ENCODE measurements at places on chromosomes 5 and 9.
A peak's percentile ranks its signal among the peaks of the same experiment; 100 is the strongest.

- DNase-seq, result no peak
Observed at GRCh38 chr9:21995006-21995665, 545 bp downstream of the CDKN2B-AS1 start.

DNA sequence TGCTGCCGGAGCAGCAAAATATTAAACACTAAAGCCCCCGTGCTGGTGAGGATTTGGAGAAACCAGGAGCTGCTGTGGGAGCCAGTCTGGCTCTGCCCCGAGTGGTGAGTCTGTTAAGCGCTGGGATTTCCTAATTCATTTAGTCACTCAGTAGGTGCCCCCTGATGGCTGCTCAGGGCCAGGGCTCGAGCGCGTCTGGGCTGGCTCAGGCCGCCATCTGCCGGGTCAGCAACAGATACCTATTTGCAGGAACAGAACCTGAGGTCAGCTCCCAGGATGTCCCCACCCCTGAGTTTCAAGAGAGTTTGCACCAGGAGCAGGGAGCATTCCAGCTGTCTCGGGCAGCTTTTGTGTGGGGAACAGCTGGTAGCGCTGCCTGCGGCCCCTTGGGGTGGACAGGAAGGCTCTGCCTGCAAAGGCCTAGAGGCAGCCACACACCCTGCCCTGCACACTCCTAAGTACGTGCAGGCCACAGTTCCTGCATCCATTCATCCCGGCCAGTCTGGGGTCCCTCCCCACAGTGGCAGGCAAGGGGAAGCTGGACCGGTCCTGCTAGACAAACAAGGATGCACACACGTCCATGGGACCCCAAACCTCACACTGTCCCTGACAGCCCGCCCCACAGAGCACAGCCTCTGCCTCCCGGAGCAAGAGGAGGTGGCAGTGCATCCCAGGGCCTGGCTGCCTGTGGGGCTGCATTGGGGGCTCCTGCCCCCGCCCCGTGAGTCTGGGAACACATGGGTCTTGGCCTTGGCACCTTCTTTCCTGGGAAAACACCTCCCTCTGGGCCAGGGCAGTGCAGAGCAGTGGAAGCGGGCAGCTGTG, 83.7 kb downstream of the ADAMTS2 start:
- no peak for DNase-seq

DNA sequence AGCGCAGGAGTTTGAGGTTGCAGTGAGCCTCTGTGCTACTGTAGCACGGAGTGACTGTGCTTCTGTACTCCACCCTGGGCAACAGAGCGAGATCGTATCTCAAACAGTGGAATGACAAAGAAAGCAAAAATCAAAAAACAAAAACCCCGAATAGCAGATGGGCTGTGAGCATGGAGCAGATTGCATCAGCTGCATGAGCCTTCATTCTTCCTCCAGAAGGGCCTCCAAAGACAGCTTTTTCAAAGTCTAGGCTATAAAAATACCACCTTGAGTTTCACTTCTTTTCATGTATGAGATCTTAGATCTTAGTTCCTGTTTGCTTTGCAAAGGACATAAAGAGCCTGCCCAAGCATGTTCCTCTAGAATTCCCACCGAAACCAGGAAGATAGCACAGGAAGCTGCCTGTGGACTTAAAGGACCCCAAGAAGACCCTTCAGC, 15.0 kb upstream of the HSPB3 start:
- DNase-seq, result no peak

- no peak for DNase-seq
Observed at GRCh38 chr9:117414906-117415331, at the start of gene ASTN2. Gene ASTN2, minus strand, starts transcription at chr9:117415057. Its CDS starts 119 bp downstream, at chr9:117414938.

- DNase-seq, result no peak
Observed at GRCh38 chr9:114174876-114175771, 19.8 kb downstream of the COL27A1 start.

GRCh38 chr5:133376986-133377385, 235.4 kb downstream of the FSTL4 start:
- no peak for DNase-seq

DNA sequence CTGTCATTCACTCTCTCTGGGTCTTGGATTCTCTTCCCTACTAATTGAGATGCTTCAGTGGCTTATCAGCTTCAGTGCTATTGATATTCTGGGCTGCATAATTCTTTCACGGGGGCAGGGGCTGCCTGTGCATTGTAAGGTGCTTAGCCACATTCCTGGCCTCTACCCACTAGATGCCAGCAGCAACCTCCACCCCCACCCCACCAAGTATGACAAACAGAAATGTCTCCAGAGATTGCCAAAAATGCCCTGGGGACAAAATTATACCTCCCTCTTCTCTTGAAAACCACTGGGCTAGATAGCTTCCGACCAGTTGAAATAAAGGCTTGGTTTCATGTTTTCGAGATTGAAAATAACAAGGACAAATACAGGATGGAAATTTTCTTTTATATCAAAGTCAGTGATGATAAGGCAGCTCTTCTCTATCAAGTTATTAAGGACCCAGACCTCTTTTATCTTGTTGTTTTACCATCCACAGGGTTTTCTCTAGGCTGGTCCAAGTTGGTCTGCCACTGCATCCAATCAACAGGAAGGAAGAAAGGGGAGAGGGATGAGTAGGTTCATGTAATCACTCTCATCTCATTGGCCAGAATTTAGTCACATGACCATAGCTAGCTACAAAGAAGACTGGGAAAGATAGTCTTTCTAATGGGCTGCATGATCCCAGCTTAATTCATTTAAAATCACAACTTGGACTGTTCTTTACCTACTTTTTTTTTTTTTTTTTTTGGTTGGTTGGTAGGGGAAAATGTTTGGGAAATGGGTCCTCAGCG, 92.1 kb upstream of the RANBP3L start:
- DNase-seq, result peak; percentile 12

DNA sequence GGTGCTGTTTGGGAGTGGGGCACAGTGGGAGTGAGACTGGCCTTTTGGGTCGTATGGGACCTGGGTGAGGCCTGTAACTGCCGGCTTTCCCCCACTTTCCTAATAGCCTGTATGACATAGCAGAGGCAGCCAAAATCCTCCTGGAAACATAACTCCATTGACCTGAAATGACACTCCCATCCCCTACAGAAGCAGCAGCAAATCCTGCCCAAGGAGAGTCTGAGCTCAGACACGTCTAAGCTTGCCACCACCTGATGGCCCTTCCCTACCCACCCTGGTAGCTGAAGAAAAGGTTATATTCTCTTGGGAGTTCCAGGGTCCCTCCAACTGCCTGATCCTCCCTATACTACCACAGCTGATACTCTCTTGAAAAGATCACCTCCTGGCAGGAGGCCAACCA, 179.8 kb upstream of the ARRDC3 start:
- DNase-seq, result no peak

DNA sequence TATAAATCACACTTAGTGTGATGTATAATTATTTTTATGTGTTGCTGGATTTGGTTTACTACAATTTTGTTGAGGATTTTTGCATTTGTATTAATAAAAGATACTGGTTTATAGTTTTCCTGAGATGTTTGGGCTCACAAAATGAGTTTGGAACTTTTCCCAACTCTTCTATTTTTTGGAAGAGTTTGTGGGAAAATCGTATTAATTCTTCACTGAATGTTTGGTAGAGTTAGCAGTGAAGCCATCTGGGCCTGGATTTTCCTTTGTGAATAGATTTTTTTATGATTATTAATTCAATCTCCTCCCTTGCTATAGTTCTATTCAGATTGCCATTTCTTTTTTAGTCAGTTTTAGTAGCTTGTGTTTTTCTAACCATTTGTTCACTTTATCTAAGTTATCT, 201.7 kb upstream of the NFIL3 start:
- DNase-seq, result no peak

DNA sequence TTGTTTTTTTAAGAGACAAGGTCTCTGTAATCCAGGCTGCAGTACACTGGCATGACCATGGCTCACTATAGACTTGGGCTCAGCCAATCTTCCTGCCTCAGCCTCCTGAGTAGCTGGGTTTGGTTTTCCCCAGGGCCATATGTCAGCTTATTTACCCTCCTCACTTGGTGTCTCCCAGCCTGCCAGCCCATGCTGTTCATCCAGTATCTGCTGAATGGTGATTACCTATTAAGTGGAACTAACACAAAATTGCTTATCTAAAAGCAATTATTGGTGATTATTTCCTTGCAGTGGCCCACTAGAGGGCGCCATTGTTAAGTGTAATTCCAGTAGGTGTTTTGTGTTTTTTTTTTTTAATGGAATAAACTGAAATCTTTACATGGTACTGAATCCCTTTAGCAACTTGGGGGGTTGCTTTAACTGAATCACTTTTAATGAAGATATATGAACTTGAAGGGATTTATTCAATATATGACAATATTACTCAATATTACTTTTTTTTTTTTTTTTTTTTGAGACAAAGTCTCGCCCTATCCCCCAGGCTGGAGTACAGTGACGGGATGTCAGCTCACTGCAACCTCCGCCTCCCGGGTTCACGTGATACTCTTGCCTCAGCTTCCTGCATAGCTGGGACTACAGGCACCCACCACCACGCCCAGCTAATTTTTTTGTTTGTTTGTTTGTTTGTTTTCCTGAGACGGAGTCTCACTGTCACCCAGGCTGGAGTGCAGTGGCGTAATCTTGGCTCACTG, 13.8 kb downstream of the EXOSC2 start:
- DNase-seq, result no peak

DNA sequence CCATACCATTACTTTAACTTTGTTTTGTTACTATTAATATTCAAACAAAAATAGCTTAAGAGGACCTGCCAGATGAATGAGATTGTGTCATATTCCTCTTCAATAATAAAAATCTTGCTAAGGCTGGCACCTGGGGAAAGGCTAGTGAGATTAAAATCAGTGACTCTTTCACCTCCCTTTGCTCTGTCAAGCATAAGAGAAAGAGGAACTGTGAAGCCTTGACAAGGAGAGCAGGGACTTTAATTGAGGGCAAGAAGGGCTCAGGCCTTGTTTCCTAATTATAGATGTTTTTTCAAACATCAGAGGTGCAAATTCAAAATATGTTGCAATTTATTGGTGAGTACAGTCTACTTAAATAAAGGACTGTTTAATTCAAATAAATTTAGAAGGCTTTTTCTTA, 91.7 kb downstream of the SPATA31D1 start:
- no peak for DNase-seq

GRCh38 chr5:7628248-7628647, 222.7 kb downstream of the CFAP90 start:
- DNase-seq, result no peak

DNA sequence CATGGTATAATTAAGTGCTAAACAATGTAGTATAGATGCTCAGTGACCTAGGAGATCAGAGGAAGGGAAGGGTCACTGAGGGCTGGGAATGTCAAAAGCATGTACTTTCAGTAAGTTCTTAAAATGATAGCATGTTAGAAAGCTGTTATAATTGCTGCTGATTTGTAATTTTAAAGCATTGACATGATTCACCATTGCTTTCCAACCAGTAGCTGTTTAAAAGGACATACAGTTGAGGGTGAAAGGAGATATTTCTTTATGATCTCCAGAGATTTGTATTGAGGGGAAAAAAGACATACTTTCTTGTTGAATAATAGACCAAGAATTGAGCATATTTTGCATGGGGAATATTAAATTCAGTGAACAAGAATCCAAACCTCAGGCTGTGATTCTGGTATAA, 1.2 kb upstream of the SLC1A3 start:
- no peak for DNase-seq

DNA sequence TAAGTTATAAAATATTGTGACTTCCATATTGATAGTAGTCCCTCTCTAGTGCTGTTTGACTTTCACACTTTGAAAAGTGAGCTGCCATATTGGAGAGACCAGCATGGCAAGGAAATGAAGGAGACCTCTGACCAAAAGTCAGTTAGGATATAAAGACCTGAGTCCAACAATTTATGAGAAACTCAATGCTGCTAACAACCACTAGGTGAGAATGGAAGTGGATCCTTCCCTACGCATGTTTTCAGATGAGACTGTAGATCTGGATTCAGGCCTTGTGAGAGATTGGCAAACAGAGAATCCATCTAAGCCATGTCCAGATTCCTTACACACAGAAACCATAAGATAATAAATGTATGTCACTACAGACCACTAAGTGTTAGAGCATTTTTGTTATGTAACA, 81.6 kb downstream of the CTNND2 start:
- DNase-seq, result no peak

- no peak for DNase-seq
Observed at GRCh38 chr9:125341566-125341965, 79.9 kb downstream of the GAPVD1 start.

- DNase-seq, result no peak
Observed at GRCh38 chr5:168125445-168126199, 165.8 kb upstream of the WWC1 start.

DNA sequence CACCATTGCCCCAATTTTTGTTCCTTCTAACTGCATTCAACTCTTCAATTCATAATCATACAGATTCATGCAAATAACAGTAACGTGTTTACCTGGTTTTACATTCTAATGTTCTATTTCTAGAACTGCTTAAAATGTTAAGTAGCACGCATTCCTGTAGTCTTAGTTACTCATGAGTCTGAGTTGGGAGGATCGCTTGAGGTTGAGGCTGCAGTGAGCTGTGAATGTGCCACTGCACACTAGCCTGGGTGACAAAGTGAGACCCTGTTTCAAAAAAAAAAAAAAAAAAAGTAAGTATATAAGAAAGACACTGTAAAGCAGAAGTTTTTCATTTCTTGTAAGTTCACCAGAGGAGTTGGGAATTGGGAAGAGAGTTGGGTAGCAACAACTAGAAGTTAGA, 105.9 kb downstream of the F2RL2 start:
- DNase-seq, result no peak

DNA sequence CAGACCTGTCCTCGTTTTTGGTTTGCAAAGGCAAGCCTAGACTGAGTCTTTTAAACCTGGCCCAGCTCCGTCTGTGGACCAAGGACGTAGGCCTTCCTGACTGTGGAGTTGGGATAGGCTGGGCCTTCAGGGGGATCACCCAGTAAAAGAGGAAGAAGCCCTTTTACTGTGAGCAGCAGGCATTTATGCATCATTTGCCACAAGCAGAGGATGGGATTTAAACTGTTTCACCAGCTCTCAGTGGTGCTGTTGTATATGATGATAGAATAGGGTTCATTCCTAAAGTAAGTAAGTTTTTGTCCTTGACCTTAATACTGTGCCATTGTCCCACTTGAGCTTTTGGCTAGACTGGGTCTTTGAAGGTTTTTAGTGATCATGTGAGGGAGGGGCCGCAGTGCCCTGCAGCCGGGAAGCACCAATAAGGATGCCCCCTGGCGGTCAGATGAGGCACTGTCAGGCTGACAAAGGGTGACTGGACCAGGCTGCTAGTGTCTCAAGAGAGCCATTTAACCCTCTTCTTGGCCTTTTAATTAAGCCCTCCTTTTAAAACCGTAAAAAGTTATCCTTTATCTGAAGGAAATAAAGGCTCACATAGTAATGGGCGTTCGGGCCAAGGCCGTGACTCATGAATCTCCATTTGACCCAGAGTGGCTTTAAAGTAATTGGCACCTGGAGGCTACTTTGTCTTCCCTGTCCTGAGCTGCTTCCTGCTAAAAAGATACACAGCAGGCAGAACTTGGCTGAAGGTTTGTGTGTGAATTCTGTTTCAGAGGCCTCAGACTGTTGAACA, 74.0 kb downstream of the UBAP1 start:
- peak; percentile 17 for DNase-seq

DNA sequence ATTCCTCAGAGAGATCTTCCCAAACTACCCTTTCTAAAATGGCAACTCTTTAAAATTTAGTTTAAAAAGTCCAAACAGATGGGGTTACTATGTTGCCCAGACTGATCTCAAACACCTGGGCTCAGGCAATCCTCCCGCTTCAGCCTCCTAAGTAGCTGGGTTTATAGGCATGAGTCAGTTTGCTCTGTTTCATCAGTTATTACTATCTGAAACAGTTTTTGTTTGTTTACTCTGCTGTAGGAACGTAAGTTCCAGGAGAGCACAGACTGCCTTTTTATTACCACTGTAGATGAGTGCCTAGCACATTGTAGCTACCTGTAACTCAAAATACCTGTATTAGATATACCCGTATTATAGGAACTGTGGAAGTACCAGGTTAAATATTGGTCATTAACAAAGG, 89.4 kb downstream of the UHRF2 start:
- no peak for DNase-seq

Data from iPS DF 19.7 (cell line).